ENCODE measurements at places on chromosomes 4 and X.
A peak's percentile ranks its signal among the peaks of the same experiment; 100 is the strongest.

DNA sequence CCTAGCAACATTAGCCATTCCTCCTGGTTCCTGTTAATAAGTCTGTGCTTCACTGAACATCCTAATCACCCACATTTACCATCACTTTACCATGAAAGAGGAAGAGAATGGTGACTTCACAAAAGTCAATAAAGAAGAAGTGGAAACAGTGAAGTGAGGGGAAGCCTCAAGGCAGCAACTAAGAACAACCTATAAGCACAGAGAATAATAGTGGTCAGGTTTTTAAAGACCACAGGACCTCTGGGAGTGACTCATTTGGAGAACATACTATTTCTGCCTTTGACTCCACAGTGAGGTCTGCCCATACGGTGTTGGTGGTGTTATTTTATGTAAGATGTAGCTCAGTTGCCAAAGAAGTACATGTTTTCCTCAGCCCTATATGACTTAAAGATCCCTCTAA is 86.0 kb upstream of the TET2 start:
- DNase-seq = peak; percentile 22

- no peak for DNase-seq
Measured at GRCh38 chr4:6926081-6926480, 16.5 kb downstream of the TBC1D14 start.

- no peak for DNase-seq
Measured at GRCh38 chrX:30060718-30061117, 154.6 kb upstream of the MAGEB2 start.

- DNase-seq = no peak
Measured at GRCh38 chrX:106740193-106740780, 13.8 kb downstream of the RNF128 start.

DNA sequence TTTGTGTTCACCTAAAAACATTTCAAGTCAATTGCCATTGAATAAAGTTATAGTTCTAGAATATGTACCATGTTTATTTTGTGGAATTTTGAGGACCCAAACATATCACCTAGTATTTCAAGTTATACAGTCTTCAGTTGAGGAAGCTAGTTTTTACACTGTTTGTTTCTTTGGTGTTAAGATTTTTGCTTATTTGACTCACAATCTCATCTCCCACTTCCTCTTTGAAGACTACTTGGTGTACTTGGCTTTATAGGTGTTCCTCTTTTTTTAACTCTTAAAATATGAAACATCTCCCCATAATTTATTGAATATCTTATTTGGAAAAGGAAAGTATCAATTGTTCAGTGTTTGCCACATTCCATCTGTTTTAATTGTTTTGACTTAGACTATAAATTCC is 675.4 kb downstream of the RAPGEF2 start:
- DNase-seq = no peak
